ENCODE measurements at places on chromosomes 12 and 14.

DNA sequence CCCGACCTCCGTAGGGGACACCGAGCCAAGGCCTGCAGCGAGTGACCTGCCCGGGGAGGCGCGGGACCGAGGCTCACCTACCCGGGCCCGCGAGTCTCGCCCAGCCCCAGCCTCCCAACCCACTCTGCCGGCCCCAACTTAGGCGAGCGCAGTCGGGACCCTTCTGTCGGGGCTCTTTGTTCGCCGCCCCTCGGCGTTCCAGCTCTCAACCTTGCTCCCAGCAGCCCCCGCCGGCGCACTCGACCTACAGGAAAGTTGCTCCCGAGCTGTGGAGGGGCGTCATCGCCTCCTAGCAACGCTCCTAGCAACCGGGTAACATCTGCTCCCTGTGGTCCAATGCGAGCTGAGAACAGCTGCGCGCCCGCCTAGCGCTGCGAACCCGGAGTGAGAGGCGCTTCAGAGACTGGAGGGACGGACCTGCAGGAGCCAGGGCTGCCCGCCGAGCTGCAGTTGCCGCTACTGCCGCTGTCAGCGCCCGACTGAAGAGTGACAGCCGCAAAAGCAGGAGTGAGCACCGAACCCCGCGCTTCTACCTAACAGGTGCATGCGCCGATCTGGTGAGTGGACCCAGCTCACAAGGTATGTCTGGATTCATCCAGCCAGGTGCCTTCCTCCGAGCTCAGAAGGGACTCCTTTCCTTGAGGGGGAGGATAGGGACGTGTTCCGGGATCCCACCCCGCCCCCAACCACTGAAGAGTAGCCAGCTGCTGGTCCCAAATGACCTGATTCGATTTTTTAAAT, 355.0 kb downstream of the SNAPC1 start:
- DNase-seq = peak; percentile 74

DNA sequence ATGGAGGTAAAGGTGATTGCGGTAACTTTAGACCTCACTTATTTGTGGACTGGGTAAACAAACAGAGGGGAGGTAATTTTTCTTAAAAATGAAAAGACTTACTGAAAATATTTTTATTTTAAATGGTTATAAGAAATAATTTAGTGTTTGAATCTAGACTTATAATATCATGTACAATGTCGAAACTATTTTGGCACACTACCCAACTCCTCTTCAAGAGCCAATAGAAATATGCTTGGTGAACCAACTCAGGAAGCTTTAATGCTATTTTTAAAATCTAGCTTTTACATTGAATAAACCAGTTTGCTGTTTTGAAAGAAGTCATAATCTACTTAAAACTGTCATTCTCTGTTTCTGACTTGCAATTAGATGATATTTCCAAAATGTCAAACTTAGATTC, 175.8 kb upstream of the NPAS3 start:
- peak; percentile 50 for DNase-seq

DNA sequence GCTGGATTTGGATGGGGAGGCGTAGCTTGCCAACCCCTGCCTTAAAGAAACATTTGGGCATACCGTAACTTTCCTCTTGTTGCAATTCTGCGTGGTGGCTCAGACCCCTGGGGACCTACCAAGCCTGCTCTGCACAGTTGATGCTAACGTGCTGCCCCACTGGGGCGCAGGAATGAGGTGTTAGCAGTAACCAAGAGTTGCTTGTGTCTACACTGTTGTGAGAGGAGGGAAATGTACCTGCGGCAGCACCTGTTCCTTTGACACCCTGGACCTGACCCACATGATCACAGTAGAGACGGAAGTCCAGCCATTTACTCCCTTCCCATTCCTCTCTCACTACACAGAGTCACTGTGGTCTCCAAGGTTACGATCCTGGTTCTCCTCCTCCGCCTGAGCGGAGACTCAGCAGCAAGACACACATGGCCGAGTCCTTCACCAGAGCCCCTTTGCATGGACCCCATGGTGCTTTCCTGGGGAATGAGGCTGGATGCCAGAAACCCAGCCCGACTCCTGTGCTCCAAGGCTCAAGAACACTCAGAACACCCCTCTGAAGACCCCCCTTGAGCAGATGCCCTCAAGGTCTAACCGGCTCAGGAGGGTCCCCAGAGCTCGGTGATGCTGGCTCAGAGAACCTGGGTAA, 84.8 kb downstream of the FBXL14 start:
- no peak for DNase-seq

DNA sequence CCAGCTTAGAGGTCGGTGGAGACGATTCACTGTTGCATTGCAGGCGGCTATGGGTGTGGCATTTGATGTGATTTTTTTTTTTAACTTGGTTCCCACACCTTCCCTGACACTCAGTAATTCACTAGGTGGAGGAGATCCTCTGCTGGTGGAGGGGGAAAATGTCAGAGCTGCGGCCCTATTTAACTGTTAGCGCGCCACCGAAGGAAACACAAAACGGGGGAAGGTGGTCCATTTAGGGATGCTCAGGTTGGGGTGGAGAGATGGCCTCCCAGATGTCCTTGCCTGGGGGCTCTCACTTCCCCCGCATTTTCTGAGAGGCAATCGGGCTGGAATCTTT, 4.3 kb upstream of the HOXC12 start:
- no peak for DNase-seq

GRCh38 chr12:92503971-92504593, 198.7 kb upstream of the PLEKHG7 start:
- DNase-seq = no peak

DNA sequence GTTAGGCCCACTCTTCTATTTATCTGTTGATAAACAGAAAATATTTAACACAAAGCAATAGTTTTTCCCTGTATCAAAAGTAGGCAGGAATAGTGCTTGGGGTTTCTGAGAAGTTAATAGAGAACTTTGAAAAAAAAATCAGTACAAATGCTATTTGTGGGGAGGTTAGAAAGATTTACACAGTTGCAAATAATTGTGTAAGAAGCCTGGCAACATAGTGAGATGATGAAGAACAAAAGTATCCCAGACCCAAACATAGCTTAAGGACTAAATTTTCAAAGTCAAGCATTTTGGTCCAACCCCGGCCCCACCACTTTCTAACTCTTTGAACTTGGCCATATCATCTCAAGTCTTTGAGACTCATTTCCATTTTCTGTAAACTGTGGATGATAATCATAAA, 687.5 kb upstream of the TMEM132C start:
- DNase-seq = no peak

DNA sequence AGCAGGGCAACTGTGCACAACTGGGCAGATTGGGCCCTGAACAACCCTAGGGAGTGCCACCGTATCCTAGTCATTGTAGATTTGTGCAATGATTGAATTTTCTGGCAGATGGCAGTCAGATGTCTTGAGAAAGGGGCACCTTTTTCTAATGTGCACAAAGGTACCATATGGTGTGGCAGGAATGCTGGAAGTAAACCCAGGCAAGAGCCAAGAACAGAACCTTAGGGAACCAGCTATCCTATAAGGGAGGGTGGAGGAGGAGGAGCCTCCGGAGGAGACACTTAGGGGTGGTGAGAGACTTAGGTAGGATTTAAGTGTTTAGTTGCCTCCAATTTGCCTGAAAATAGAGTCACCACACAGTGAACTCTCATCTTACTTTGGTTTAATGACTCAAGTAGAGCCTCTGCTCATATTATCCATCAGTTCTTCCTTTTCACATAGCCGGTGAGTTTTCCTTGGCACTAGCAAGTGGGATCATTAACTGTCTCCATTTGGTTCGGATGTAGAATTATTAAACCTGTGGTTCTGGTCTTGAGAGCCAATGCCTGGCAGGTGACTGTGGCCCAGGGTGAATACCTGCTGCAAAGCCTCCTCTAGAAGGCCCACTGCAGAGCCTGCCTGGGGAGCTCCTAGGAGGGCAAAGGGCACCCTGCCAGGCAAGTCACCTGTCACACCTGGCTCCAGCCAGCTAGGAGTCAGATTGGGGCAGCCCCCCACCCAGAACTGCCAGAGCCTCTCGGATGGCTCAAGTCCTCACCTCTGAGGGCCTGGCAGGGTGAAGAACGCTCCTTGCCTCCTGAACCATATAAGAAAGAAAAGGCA, 184.4 kb upstream of the HIF1A start:
- no peak for DNase-seq

- DNase-seq = no peak
These were observed 79.4 kb downstream of the TPH2 start for GRCh38 chr12:72018036-72018435.

GRCh38 chr12:4978737-4979136, 64.9 kb upstream of the KCNA5 start:
- no peak for DNase-seq

GRCh38 chr12:31600252-31600651, 9.3 kb upstream of the DENND5B start:
- DNase-seq = no peak

- no peak for DNase-seq
These were observed 13.6 kb downstream of the SFSWAP start for GRCh38 chr12:131724534-131724933.

- DNase-seq = peak; percentile 54
These were observed 189.8 kb upstream of the PRICKLE1 start for GRCh38 chr12:42779186-42779859.

DNA sequence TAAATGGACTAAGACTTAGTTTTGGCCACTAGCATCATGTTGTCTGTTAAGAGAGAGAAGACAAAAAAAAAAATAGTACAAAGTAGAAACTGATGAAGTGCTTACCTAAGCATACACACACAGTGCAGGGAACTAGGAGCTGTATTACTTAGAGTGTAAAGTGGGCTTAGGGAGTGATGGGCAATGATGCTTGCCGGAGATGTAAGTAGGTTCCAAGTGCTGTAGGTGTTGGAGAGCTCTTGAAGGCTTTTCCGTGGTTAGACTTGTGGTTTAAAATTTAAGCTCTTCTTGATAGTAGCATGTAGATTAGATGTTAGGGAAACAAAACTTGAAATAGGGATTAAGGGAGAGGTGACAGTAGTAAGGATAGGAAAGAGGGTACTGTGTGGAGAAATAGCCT, 34.7 kb downstream of the MIA2 start:
- DNase-seq = peak; percentile 27

GRCh38 chr12:46847001-46847400, 21.2 kb upstream of the SLC38A4 start:
- DNase-seq = no peak

GRCh38 chr12:100554608-100555077, 18.8 kb upstream of the GAS2L3 start:
- peak; percentile 93 for DNase-seq

- DNase-seq = peak; percentile 82
These were observed 267.8 kb downstream of the KTN1 start for GRCh38 chr14:55847766-55848165.

DNA sequence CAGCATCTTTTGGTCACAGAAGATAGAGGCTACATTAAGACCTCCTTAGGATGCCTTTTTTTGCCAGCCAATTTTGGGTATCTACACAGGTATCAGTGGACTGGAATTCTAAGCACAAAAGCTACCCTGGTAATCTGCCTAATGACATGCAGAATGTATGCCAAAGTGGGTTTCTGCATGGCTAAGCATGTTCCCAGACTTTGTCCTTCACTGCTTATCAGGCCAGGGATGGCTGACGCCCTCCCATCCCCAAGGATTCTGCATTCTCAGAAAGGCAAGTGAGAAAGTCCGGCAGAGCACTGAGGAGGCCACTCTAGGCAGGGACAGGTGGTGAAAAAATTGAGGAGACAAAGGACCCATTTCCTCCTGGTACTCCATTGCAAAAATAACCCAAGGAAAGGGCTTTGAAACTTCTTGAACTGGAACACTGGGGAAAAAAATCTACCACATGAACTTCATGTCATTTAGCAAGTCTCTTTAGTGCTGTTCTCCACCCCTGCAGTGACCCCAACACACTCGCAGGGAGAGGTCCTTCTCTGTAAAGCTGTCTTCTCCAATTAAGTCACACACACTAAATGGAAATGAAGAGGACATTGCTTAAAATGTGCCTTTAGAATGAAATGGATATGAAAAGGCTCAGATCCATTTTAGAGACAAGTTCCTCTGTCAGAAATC, 91.7 kb upstream of the MAX start:
- no peak for DNase-seq

DNA sequence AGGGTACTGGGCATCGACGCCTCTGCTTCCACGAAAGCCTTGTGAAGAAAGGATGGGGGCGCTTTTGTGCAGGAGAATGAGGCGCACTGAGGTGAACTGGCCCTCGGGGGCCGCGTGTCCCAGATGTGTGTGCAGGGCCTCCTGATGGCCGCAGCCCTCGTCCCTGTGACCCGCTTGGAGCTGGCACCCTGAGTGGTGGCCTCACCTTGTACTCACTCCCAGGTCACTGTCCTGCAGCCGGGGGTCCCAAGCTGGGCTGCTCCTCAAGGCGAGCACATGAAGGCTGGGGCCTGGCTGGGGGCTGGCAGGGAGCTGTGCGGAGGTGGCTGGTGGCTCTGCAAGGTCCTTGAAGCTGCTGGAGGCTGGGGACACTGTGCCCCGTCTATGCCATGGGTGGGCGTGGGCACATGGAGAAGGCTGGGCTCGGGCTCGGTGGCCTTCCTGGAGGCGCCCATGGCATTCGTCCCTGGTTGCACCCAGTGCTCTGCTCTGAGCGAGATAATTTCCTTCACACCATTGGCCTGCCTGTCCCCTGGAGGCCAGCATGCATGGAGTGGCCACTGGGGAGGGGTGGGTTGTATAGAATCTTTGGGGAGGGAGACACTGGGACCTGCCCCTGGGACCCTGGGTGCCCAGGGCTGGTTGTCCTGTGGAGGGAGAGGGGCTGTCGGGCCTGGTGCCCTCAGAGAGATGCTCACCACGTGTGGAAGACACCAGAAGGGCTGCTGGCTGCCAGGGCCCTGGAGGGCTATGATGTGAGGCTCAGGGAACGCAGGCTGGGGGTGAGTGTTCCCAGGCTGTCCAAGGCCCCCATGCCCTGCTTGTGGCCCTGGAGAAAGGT, 79.3 kb downstream of the TMEM121 start:
- no peak for DNase-seq

DNA sequence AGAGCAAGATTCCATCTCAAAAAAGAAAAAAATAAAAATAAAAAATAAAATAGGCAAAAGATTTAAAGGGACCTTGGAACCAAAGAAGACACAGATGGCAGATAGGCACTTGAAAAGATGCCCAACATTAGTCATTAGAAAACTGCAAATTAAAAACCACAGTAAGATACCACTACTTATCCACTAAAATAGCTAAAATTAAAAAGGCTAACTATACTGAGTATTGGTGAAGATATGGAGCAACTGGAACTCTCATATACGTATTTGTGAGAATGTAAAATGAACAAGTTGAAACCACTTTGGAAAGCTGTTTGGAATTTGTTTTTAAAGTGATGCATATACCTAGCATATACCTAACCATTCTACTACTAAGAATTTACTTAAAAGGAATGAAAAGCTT, 22.3 kb downstream of the BLTP3B start:
- no peak for DNase-seq

DNA sequence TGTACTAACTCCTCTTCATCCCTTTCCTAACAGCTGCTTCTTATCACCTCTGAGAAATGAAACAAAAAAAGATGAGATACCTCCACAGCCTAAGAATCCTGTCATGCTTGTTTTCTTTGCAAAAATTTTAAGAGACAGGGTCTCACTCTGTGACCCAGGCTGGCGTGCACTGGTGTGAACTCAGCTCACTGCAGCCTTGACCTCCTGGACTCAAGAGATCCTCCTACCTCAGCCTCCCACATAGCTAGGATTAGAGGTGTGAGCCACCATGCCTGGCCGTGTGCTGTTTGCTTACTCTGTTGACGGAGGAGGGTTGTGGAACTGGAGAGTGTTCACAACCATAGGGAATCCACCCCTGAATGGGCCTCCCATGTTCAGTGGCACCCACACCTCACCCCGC, 16.2 kb downstream of the CSRNP2 start:
- no peak for DNase-seq
